Activated CD4-positive, alpha-beta memory T cell treated with anti-CD3 and anti-CD28 coated beads, Interleukin-2, amount 10 ng/mL, durations not matched to agents 7 days and 5 days (primary cell): ENCODE measurements at places on chromosomes 16 and 17. TPM values are rescaled to one million over a fixed set of nuclear protein-coding genes. Genes with fewer than 3 reads are reported as not detected.

- no peak for DNase-seq
Observed at GRCh38 chr17:22459953-22460350, 767.6 kb downstream of the KCNJ18 start.

DNA sequence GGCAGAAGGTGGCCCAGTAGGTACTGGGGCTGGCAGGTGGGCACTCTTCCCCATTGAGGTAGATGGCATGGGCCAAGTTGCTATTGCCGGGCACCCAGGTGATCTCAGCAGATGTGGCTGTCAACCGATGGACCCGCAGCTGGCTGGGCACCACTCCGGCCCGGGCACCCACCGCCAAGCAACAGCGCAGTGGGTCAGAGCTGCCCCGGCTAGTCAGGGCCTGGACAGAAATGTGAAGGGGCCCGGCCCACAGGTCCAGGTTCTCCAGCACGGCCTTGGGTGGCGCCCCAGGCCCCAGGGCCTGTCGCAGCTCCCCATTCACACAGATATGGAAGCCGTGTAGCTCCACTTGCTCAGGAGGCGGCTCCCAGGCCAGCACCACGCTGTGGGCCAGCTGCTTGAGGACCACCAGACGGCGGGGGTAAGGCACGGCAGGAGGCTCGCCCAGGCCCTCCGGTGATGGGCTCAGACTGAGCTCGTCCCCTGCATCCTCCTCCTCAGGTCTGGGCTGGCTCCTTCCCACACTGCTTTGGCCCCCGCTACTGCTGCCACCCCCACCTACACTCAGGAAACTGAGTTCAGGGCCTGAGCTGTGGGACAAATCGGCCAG is 16.5 kb downstream of the TSPOAP1 start:
- no peak for DNase-seq

Gene TMEM100
- not detected for total RNA-seq

Gene ATP2C2
- not detected for total RNA-seq

Gene SLC9A5
- 2.8 TPM for total RNA-seq
